ENCODE measurements at places on chromosomes 3 and 15.

DNA sequence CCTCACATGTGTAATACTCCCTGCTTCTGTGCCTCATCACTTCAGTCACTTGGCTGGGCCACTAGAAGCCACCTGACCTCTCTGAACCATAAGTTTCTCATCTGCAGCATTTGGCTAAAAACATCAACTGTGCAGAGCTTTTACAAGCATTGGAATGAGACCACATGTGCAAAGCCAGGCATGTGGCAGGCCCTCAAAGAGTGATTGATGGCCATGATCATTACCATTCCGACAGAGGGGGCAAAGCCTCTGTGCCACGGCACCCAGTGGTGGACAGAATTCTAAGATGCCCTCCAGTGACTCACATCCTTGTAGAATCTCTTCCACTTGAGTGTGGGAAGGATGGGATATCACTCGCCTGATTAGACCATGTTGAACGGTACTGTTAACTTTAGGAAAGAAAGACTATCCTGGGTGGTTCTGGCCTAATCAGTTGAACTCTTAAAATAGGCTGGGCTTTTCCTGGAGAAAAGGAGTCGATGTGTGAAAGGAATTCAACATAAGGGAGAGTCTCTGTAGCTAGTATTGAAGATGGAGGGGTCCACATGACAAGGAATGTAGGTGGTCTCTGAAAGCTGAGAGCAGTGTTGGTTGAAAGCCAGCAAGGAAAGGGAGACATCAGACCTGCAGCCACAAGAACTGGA is 13.5 kb downstream of the CDCP1 start:
- DNase-seq = no peak

- DNase-seq = no peak
Measured at GRCh38 chr15:44231842-44232241, 36.8 kb upstream of the FRMD5 start.

DNA sequence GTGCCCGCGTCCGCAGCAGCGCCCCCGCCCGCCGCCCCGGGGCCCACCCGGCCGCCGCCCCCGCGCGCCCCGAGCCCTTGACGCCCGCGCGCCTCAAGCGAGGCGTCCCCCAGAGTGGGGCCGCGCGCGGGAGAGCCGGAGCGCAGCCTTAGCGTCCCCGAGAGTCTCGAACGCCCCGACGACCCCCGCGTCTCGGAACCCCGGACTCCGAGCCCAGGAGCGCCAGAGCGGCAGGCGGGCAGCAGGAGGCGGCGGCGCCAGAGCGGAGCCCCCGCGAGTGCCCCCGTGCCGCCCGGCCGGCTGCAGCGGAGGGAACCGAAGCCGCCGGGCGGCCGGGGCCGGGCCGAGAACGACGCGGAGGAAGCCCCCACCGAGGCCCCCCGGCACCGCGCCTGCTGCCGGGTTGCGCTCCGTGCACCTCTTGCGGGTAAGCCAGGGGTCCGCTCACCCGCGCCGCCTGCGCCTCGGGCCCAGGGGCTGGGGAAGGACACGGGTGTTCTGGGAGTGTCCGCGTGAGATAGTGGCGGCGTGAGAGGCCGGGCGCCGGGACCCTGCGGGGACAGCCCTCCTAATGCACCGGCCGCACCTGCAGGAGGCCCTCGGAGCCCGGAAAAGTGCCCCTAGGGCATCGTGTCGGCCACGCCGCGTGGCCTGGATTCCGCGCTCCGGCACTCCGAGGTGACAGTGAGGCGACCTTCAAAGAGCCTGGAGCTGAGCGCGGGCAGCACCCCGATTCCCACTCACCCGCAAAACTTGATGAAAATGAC is 52.0 kb upstream of the ULK4 start:
- peak; percentile 31 for DNase-seq

- DNase-seq = no peak
Measured at GRCh38 chr3:59502806-59503205, 453.0 kb upstream of the CFAP20DC start.

DNA sequence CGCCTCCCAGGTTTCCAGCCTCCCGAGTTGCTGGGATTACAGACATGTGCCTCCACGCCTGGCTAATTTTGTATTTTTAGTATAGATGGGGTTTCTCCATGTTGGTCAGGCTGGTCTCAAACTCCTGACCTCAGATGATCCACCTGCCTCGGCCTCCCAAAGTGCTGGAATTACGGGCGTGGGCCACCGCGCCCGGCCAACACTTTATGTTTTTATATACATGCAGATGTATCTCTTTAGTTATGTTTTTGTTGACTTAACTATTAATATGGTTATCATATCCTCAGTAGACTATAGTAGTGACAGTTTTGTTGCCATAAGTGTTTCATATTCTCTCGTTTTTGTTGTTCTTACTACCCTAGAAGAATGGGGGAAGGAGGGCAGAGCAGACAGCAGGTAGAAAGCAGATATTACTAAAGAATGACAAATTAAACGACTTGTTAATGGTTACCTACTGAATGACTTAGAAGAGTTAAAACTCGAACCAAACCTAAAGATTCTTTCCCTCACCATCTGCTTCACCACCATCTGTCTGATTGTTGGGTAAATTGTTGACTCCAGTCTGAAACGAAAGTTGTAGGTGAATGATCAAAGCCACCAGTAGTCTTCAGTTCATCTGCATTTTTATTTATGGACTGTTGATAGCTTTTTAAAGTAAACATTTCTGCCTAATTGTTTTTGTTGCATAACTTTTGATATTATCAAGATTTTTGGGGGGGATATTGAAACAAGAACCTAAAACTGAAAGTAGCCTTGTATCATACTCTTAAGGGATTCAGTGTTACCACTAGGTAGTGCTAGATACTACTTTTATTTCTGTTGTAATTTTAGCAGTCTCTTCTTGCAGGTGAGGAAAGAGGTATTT is 89.3 kb downstream of the RASA2 start:
- DNase-seq = peak; percentile 44

DNA sequence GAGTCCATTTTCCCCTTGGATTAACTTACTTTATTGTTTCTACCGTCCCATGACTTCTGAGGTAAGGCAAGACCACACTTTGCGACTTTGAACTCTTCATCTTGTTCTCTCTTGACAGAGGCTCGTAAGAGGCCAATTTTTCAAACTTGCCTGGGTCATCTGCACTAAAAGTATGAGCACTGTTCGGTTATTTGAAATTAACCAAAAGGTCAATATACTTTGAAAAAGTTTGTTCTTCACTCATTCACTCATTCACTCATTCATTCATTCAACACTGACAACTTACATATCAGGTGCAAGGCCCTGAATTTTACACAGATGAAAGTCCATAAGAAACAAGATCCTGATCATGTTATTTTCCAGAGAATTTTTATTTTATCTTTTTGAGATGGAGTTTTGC is 57.9 kb downstream of the ATP1B3 start:
- DNase-seq = no peak

DNA sequence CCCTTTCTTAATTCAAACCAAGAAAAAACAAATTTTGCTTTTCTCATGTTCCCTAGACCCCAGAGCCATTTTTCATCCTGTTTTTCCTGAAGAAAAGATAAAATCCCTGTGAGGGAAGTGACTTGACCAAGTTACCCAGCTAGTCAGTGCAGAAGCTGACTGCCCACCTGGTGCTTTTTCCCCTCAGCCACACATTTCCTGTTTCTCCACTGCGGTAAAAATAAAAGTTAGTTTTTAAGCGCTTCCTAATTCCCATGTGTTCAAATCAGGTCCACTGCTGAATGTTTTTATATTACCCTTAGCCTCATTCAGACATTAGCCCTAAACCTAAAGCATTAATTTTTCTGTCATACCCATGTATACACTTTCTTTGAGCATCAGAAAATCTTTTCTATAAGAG is 26.1 kb downstream of the PPP2R3A start:
- DNase-seq = no peak

DNA sequence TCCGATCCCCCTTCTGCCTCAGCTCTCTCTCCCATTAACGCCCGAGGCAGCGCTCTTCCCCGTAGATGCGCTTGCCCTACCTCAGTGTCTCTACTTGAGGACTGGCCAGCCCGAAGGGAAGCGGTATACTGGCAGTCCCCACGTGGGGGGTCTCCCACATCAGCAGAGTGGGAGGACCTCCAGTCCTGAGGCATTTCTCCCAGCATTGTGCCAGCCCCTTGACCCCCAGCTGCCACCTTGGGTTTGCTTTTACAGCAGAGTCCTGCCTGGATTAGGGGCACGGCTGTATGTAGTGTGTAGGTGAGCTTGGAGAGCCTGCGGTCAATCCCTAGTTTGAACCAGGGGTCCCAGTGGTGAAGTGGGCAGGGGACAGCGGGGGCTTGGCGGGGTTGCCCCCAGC is 767 bp downstream of the SEMA3F start:
- no peak for DNase-seq

DNA sequence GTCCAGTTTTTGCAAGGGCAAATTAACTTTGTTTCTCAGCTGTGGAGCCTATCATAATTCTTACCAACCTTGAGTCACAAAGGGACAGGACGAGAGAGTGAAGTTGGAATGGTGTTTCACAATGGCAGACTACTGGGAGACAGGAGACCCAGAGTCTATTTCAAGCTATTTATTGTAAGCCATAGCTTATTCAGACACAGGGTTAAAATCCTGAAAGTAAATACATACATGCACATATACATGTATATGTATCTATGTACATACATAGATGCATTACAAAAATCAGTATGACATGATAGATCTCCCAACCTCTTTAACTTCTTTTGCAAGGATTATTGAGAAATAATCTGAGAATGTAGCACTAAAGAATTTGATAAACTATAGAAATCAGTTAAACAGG is 86.3 kb downstream of the DNAJC13 start:
- no peak for DNase-seq

GRCh38 chr15:64443747-64444621 is 16.4 kb upstream of the ZNF609 start:
- DNase-seq = no peak

- DNase-seq = no peak
Measured at GRCh38 chr3:12301513-12301912, 12.6 kb downstream of the PPARG start.

GRCh38 chr3:150079029-150079739 is 108.5 kb upstream of the PFN2 start:
- no peak for DNase-seq

GRCh38 chr3:175287361-175287963 is 428.3 kb downstream of the NAALADL2 start:
- no peak for DNase-seq

GRCh38 chr3:46947546-46947901 is 29.0 kb downstream of the CCDC12 start:
- no peak for DNase-seq

DNA sequence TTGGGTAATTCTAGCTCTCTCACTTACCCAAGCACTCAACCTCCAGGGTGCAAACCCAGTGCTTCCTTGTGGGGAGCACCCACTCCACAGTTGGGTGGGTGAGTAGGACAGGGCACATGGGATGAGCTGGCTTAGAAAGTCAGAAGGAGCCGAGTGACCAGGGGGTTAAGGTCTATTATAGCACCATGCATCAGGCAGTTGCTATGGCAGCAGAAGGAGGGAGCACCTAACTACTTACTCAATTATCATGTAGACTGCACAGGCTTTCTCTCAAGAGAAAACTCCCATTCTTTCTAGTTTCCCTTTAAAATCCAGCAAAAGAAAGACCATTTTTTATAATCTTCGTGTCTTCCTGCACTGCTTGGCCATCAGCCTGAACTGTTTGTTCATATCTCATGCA is 163.0 kb downstream of the OCA2 start:
- DNase-seq = no peak

DNA sequence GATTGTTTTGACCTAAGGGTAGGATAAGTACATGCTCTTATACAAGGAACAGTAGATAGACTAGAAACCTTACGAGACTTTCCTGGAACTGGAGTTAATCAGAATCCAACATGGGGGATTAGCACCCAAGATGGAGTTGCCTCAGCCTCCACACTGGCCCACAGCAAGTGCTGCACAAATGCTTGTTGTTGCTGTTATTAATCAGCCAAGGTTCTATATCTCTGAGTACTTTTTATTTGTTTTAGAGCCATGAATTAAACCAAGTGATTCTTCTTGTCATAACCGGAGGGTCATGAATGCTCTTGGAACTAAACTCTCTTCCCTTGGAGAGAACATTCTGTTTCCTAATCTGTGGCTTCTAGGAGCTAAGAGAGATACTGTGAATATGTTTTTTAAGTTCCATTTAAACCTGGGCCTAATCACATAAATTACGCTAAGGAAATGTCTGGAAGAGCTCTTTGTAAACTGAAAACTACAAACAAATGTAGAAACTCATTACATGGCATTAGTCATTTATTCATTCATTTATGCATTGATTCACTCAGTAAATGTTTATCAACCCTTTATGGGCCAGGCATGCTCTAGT is 5.7 kb upstream of the IL16 start:
- no peak for DNase-seq

GRCh38 chr3:52851348-52851747 is 16.5 kb upstream of the MUSTN1 start:
- DNase-seq = peak; percentile 38

DNA sequence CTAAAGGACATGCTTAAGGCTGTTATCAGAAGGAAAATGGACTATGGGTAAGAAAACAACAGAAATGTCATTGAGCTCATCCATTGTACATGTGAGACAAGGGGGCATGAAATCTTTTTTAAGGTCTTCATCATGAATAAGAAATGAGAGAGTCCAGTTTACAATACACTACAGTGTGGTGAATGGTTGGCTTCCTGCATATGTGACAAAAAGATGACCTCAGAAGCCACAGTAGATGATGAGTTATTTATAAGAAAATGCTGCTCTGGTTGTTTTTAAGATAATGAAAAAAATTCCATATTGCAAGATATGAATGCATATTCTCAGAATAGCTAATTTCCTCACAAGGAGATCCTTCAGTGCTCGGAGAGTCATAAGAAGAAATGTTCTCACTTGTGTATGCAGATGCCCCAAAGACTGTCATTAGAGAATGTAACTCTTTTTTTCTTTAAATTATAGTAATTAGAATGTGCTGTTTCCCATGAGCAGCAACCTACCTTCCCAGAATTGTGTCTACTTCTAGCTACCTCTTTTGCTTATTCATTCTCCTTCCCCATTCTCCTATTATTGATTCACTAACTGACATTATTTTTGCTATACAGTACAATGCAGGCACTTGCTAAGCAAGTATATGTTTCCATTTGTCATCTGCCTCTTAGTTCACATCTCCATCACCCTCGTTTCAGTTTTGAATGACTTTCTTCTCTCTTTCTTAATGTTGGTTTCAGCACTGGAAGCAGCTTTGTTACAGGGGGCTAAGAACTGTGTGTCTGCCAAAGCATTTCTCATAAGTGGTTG is 152.0 kb upstream of the PEX5L start:
- no peak for DNase-seq

DNA sequence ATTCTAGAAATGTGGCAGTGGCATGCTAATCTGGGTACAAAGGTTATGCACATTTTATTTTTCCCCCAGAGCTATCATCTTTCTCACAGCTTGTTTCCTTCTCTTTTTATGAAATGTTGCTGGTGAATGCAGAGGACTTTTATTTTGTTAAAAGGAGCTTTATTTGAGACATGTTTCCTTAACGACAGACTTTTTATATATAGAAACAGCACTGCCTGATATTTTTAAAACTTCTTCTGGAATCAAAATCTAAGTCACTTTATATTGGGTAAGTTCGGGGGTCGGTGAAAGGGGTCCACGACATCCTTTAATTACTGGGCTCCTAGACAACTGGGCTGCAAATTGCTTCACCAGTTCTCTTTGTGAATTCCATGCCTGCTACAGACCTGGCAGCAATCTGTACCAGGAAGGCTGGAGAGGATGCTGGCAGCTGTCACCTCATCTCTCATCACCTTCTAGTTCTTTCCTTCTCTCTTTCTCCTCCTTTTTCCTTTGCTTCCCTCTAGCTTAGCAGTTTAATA is 464.7 kb downstream of the PDCD6IP start:
- no peak for DNase-seq

- no peak for DNase-seq
Measured at GRCh38 chr3:69209413-69209812, 87.0 kb upstream of the LMOD3 start.

Data from CD4-positive, alpha-beta T cell treated with Interleukin-4 for 1 hour (primary cell).